ENCODE measurements at places on chromosomes 16 and 17. TPM values are rescaled to one million over a fixed set of nuclear protein-coding genes. Genes with fewer than 3 reads are reported as not detected.

The NPIPA2 gene
- not detected for total RNA-seq

The RNF40 gene
- 80.0 TPM for total RNA-seq

The C17orf50 gene
- not detected for total RNA-seq

The CFAP97D1 gene
- not detected for total RNA-seq

The NRN1L gene
- total RNA-seq, result not detected

The CSH2 gene
- total RNA-seq, result not detected

The KRT39 gene
- total RNA-seq, result not detected

The CHD9NB gene
- total RNA-seq, result 0.78 TPM

The CNGB1 gene
- not detected for total RNA-seq

The ASGR1 gene
- 15.6 TPM for total RNA-seq

The ABCA9 gene
- total RNA-seq, result 6.6 TPM

The TEKT5 gene
- 1.2 TPM for total RNA-seq

The CCL2 gene
- total RNA-seq, result 8.7 TPM

The SLC4A1 gene
- 5.8 TPM for total RNA-seq

The CYGB gene
- total RNA-seq, result 1.2 TPM

The NLGN2 gene
- 9.2 TPM for total RNA-seq

Measured in occipital lobe (tissue), 3 donors.